ENCODE measurements at places on chromosomes 6 and 20.

- peak; percentile 84 for DNase-seq
These were observed 32.8 kb upstream of the GMPR start for GRCh38 chr6:16205377-16206144.

DNA sequence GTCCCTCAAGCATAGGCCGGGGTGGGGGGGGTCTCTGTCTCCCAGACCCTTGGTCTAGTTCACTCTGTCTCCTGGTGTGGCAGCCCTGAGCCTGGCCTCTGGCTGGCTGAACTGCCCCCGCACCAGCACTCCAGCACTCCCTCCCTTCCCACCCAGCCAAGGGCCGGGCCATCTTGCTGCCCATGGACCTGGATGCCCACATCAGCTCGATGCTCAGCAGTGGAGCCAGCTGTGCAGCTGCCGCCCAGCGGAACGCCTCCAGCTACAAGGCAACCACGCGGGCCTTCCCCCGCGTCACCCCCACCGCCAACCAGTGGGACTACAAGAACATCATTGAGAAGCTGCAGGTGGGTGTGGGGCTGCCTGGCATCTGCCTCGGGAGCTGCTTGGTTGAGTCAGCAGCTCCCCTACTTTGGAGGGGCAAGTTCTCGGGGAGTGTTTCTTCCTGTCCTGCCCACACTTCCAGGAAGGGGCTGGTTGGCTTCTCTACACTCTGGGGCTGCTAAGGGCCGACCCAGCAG lies 28.4 kb downstream of the UQCC2 start:
- no peak for DNase-seq

- DNase-seq = no peak
These were observed 8.0 kb downstream of the DNPH1 start for GRCh38 chr6:43221046-43221972.

- no peak for DNase-seq
These were observed 39.7 kb downstream of the IL20RA start for GRCh38 chr6:137005073-137005472.

- DNase-seq = no peak
These were observed 105.7 kb downstream of the LCA5 start for GRCh38 chr6:79431537-79431933.

GRCh38 chr6:35725721-35726438 lies 11.0 kb upstream of the ARMC12 start:
- no peak for DNase-seq

DNA sequence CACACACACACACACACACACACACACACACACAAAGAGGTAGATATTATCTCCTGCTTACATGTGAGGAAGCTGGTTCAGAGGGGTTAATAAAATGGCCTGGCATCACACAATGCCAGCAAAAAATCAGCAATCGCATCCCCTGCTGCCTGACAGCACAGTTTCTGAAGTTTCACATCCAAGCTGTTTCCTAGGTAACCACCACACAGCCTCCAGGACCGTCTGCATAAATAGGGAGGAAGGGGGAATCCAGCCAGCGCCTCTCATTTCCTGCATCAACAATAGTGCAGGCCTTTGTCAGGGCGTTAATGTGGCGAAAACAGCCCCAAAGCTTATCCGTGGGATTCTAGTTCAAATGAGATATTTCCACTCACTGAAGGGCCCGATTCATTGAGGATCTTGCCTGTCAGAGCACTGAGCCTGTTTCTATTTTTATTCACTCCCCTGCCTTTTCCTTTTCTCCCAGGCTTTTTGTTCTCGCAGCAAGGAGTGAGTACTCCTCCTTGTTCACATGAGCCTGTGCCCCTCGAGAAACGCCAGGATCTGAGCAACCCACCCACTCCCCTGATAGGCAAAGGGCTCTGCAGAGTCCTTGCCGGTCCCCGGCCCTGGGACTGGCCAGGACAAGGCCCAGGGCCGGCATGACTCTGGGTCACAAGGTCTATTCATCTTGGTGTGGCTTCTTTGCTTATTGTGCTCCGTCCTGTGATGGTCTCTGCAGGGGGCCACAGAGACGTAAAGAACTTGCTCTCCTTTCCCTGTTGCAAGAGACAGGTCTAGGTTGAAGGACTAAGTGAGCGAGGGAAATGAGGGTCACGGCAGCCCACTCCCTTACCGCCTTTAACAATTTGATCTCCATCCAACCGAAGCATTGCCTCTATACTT lies 32.7 kb downstream of the TUBB2B start:
- no peak for DNase-seq

DNA sequence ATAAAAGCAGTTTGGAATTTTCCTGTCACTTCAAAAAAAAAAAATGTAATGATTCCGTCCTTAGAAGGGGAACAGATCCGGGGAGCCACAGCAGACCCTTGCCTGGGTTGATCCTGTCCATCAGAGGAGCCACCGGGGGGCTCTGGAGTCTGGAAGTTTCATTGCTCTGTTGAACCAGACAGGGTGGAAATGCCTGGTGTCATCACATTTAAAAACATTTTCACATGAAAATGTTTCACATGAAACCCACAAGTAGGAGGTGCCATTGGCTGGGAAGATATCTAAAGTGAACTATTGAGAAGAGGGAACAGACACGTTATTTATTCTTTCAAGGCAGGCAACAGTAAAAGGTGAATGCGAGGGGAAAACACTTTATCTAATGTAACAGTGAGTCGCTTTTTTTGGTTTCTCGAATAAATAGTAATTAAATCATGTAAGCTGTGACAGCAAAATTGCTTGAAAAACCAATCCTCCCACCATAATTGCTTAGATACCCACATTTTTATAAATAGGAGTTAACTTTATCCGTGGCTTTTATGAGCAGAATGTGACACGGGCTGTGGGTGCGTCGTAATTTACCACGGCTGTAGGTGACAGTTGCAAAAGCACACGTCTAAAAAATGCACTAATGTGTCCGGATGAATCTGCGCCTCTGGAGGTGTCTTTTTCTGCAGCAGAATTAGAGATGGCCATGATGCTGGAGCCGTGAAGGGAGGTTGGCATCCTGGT lies 323.4 kb downstream of the TAF4 start:
- no peak for DNase-seq

GRCh38 chr20:23444859-23445258 lies 5.4 kb downstream of the CSTL1 start:
- no peak for DNase-seq

DNA sequence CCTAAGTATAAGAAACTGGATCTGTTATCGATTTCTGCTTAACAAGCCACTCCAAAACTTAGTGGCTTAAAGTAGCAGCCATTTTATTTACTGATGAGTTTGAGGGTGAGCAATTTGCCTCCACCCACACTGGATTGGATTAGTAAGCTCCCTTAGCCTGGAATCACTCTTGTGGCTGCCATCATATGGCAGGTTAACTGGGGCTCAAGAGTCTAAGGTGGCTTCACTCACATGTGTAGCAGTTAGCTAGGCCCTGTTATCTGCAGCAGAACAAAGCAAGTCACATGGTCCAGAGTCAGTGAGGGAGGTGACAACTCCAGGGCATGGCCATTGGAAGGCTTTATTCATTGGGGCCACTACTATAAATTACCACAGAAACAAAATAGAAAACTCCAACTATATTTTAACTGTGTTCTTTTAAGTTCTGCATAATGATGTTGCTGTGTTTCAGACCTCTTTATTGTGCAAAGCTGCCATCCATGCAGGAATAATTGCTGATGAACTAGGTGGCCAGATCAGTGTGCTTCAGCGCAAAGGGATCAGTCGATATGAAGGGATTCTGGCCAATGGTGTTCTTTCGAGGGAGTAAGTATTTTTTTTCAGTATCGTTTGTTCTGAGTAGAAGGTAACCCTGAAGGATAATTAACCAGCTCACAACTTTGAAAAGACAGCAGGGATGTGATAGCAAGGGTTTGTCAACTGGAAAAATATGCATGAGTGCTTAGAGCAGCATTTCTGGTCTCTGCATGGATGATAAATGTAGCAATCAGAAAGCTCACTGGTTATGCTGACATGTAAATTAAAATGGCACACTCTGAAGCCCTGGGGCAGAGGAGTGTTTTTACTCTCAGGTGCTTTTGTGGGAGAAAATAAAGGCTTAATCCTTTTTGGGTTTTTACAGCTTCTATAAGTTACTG lies 49.6 kb downstream of the DCBLD1 start:
- DNase-seq = no peak

- no peak for DNase-seq
These were observed 113.7 kb downstream of the CLIC5 start for GRCh38 chr6:45901767-45902650.

- DNase-seq = no peak
These were observed 122.3 kb downstream of the QKI start for GRCh38 chr6:163536770-163537169.

DNA sequence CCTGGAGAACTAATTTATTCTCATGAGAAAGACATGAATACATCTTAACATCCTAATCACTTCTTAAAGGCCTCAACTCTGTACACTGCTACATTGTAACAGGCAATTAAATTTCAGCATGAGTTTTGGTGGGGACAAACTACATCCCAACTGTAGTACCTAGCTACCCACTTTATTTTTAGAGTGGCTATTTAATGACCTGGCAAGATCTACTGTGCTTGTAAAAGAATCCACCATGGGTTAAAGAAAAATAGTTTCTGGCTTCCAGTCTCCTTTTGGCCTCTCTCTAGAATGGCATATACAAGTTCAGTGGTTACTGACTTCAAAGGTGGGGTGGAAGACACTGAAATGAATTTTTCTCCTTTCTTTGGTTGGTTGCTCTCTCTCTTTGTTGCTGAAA lies 193.9 kb downstream of the ESR1 start:
- DNase-seq = no peak

DNA sequence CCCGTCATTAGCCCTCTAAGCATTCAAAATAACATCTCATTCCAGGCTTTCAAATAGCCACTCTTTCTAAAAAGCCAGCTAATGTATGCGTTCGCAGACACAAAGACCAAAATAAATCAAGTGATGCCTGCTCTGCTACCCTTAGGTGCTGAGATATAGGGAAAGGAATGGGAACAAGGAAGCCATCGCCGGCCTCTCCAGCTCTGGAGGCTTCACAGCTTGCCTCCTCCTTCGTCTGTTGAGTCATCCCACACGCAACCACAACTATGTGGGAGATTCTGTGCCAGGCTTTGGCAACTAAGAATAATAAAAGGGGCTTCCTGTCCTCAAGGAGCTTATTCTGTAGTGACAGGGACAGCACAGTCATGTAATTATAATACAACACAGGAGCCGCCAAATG lies 27.3 kb upstream of the SLC22A23 start:
- no peak for DNase-seq

DNA sequence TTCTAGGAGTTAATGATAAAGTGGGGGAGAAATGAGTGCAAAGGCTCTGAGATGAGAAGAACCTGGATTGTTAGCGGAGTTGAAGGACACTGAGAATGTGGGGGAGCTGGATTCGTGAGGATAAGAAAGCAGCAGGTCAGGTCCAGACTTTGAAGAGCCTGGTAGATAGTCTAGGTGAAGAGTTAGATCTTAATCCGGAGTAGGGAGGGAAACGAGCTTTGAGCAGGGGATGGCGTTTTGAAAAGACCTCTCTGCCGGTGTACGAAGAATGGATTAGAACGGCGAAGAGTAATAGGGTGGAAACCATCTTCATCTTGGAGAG lies 487 bp upstream of the PHF20 start:
- DNase-seq = no peak

DNA sequence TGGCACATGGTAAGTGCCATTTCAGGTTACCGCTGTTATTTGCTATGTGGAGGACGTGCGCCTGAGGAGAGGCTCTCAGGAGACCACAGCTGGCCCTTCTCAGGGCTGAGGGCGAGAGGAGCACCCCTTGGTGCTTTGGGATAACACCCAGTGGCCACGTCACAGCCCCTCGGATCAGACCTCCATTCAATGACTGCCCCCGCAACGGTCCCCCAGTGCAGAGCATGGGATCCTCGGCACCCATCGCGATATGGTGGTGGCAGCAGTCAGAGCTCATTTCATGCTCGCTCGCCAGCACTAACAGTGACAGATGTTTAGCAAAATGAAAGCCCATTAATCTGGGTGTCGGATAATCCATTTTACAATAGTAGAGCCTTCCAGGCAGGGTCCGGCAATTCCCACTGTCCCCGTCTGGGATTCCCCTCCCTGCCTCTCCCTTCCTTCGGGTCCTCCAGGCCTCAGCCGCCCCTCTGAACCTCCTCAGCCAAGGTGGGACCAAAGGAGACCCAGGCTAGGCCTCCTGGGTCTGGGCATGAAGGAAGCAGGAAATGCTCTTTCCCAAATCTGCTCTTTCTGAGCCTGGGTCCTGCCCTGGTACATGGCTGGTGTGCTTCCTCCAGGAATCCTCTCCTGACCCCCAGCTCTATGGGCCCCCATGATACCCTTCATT lies 117.1 kb downstream of the GRM4 start:
- DNase-seq = no peak

GRCh38 chr6:88920774-88921733 lies 42.4 kb downstream of the RNGTT start:
- no peak for DNase-seq

DNA sequence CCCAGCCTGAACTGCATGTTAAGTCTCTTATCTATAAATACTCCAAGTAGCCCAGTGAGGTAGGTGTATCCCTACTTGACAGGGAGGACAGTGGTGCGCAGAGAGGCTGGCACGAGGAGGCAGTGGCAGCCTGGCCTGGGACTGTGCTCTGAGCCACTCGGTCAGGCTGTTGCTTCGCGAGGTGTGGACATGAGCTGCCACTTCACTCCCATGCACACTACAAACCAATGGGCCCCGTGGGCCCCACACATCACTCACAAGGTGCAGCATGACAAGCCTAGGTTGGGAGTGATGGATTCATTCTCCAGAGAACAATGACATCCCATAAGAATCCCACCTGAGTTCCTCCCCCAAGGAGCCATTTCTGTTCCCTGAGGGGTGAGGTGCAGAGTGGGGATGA lies 54.9 kb downstream of the TMEM242 start:
- no peak for DNase-seq

GRCh38 chr6:53320964-53321363 lies 27.8 kb downstream of the ELOVL5 start:
- no peak for DNase-seq

DNA sequence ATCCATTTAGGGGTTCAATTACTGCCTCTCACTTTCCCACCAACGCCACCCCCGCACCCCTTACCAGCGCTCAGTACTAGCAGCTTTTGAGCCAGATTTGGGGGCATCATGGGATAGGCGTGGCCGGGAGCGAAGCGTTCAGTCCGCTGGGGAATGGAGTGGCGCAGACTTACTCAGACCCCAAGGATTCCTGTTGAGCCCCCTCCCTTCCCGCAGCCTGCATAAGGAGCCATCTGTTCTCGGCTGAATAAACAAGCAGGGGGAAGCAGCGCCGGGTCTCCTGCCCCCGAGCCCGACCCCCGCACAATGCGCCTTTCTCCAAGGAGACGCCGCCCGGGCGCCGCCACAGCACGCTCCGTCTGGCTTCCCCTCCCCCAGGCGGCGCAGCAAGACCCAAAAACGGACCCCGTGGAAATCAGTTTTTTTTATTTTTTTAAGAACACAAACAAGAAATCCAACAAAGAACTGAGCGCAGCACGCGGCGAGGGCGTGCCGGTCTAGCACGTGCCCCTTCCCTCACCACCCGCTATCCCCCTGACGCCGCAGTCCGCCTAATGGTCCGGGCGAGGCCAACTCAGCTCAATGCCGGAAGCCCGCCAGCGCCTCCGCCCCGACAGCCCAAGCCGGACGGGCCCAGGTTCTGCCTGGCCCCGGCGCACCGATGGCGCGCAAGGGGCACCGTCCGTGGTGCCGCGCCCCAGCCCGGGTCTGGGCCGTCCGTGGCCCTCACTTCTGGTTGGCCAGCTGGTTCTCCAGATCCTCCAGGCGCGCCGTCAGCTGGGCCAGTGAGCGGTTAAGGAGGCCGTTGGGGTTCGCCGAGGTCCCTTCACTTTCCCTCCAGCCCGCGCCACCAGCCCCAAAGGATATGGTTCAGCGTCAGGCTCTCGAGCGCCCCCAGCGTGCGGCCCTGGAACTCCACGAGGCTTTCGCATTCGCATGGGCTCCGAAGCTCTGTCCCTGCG lies 13.3 kb upstream of the RBPJL start:
- DNase-seq = peak; percentile 36

GRCh38 chr20:62530643-62531032 lies 54.8 kb upstream of the GATA5 start:
- DNase-seq = no peak
